SW480 (cell line): ENCODE measurements at places on chromosomes 16 and 17.
A peak's percentile ranks its signal among the peaks of the same experiment; 100 is the strongest.

- no peak for DNase-seq
Observed at GRCh38 chr17:42354956-42355843, 33.0 kb downstream of the STAT3 start.

- peak; percentile 32 for DNase-seq
Observed at GRCh38 chr17:40363111-40363827, 1.3 kb downstream of the GJD3 start.

DNA sequence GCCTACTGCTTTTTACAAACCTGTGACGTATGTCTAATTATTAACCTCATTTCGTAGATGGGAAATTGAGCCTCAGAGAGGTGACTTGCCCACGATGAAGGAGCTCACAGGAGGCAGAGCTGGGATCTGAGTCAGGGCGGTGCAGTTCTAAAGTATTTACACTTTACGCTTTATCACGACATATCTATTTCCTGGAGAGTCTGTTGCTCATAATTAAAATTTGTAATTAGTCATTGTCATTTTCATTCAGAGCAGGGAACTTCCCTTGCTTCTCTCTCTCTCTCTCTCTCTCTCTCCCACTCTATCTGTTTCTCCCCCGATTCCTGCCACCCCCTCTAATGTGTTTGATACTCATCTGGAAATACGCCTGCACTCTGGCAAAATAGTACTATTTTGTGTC is 5.9 kb downstream of the SLC5A11 start:
- DNase-seq = no peak

- no peak for DNase-seq
Observed at GRCh38 chr16:81809567-81809966, 30.5 kb downstream of the PLCG2 start.

DNA sequence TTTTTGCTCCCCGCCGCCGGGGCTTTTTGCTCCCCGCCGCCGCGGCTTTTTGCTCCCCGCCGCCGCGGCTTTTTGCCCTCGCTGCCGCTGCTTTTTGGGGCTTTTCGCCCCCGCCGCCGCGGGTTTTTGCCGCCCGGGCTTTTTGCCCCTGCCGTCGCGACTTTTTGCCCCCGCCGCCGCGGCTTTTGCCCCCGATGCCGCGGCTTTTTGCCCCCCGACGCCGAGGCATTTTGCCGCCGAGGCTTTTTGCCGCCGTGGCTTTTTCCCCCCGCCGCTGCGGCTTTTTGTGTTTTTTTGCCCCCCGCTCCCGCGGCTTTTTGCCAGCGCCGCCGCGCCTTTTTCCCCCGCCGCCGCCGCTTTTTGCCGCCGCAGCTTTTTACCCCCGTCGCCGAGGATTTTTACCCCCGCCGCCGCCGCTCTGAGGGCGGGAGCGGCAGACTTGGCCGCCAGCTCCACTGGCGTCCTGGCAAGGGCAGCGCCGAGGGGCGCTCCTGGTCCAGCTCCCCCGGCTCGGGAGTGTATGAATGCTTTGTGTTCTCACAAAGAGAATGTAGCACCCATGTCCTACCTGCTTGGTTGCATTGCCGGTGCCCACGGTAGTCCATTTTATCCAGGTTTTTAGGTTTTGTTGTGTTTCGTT is 151.7 kb downstream of the KCNJ18 start:
- no peak for DNase-seq

DNA sequence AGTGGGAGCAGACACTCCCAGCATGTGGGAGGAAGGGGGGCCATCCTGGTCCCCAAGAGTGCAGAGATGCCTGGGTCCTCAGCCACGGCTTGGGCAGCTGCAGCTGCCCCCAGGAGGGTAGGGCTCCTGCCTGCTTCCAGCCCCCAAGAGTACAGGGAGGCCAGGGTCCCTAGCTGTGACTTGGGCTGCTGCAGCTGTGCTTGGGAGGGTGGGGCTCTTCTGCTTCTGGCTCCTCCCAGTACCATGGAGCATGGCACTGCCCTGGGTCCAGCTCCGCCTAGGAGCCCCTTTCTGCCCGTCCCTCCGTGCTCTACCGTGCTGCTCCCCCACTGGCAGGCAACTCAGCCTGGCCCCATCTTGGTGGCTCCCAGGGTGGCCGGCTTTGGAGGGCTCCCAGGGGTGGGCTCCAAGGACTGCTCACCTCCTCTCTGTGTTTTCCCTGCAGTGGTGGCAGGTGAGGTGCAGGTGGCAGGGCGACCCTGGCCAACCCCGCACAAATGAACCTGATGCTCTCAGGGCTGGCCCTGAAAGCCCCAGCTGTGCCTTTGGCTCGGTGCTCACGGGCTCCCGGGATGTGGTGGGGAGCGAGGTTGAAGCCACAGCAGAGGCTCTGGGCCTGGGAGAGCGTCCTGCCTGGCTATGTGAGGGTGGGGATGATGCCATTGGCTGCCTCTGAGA is 18.5 kb upstream of the USP22 start:
- DNase-seq = no peak

- peak; percentile 34 for DNase-seq
Observed at GRCh38 chr17:80984749-80985148, 6.9 kb upstream of the CHMP6 start.

- DNase-seq = no peak
Observed at GRCh38 chr16:49780433-49780832, 75.5 kb downstream of the ZNF423 start.

GRCh38 chr16:85353839-85354685 is 241.8 kb upstream of the CIBAR2 start:
- DNase-seq = no peak

DNA sequence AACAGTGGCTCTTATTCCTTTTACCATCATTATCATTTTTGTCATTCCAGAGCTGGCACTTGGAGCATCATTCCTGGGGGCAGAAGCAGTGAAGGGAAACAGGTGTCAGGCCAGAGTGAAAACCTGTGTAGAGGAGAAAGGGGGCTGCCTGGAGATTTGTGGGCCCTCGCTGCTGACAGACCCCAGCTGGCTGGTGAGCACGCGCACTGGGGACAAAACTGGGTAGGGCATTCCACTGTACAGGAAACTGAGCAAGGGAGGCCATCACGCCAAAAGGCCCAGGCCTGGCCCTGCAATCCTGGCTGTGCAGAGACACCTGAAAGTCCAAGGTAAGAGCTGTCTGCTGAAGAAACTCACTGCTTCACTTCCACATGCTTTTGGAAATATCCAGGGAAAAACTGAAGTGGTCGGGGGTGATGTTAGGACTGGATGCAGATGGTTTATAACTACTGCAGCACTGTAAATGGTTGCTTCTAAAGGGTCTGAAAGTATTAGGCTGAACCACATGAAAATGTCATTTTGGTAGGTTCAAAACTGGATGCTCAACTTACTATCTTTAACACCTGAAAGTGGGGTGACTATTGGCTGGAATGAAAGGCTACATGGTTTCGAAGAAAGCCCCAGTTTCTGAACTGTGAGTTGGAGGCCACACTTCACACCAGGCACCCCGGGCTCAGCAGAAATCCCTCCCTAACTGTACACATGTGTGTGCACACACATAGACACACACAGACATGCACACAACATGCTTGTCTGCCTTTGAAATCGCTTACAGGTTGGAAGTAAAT is 225.0 kb downstream of the C16orf78 start:
- no peak for DNase-seq

GRCh38 chr16:56626685-56627084 is 1.1 kb downstream of the MT1E start:
- DNase-seq = no peak

DNA sequence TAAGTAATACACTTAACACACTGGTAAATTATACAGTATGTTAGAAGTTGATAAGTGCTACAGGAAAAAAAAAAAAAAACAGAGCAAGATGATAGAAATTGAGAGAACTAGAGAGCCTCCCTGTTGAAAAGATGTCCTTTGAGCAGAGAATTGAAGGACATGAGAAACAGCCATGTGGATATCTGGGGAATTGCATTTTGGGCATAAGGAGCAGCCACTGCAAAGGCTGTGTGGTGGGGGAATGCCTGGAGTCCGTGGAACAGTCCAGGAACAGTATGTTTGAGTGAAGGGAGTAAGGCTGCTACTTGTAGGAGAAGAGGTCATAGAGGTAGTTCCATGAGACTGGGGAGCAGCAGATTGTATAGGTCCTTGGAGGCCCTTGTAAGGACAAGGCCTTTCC is 178.4 kb downstream of the FTO start:
- DNase-seq = no peak

GRCh38 chr17:45867702-45868101 is 23.0 kb downstream of the SPPL2C start:
- DNase-seq = no peak

- no peak for DNase-seq
Observed at GRCh38 chr16:16172991-16173390, 50.3 kb downstream of the ABCC6 start.

GRCh38 chr16:86848821-86849220 is 270.5 kb downstream of the FOXL1 start:
- no peak for DNase-seq

DNA sequence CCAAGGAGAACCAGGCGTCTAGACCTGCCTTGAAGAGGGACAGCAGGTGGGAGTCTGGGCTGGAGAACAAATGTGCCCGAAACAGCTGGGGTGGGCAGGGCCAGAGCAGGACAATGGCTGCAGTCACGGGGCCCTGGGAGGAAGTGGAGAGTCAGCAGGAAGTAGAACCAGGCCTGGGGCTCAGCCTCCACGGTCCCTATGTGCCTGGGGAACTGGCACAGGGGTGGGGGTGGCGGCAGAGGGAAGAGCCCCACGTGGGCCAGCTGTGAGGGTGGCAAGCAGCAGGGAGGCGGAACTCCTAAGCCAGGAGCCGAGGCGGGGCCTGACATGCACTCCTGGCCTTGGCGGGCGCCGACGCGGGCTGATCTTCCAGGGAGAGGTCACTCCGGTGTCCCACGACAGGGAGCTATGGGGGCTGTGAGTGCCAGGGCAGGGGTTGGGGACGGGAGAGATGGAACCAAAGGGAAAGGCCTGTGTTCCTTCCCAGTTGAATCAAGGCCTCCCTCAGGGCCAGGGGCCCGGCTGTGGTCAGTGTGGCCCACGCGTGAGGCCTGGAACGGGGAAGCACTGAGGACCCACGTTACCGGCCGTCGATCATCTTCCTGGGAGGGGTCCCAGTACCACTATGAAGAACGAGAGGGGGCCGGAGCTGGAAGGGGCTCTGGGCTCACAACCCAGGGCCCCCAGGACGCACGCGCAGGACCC is 42.7 kb downstream of the TIMM22 start:
- DNase-seq = no peak

- DNase-seq = no peak
Observed at GRCh38 chr16:49200223-49200820, 81.3 kb downstream of the CBLN1 start.

- peak; percentile 64 for DNase-seq
Observed at GRCh38 chr16:89256651-89257254, 39.2 kb downstream of the ZNF778 start.
